ENCODE measurements at places on chromosomes 3 and 15.

GRCh38 chr3:170476291-170476690 lies 57.6 kb downstream of the CLDN11 start:
- H3K27me3 ChIP-seq = no peaks in the 10 kb centered on the region
- H3K27ac ChIP-seq = no peak overlapping the region
- no peak for DNase-seq
- peaks cover 33% of the 10 kb centered on the region for H3K4me1 ChIP-seq

DNA sequence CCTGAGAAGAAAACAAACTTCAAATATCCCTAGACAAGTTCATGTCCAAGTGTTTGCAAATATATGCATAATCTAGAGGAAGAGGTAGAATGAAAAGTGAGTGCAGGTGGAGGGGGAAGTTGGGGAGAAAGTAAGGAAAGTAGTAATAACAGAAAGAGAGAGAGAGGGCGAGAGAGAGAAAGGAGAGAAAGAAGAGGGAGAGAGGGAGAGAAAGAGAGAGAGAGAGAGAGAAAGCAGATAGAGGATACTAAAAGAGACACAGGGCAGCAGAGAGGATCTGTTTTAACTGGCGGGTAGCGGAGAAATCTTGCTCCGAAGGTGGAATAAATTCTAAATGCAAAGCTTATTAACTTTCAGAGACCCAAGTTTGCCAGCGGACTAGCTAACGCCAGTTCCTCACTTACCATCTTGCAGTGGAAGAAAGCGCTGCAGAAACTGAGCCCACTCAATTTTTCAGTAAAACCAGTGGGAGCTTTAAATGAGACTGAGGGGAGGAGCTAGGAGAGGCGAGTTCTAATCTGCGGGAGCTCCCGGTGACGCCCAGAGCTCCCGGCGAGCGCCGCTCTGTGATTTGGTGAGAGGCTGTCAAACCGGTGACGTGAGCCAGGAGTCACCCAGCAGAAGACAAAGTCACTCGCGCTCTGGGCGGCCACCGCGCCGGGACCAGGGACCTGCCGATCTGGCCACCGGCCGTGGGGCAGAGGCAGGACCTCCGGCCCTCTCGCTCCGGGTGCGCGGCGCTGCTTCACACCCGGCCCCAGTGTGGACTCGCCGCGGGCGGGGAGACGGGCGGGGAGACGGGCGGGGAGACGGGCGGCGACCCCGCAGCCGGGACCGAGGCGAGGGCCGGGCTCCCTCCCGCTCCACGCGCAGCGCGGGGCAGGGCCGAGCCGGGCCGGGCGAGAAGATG lies at the start of gene GMNC:
Gene GMNC (minus strand): TSS at position 486 of the 910 bp plus-strand sequence. CDS start 79 bp downstream, at position 407.
- H3K4me1 ChIP-seq = peaks cover 7% of the 10 kb centered on the region
- peaks cover 75% of the 10 kb centered on the region for H3K27me3 ChIP-seq
- peak within 1 kb of the TSS; percentile 79 for H3K4me3 ChIP-seq

DNA sequence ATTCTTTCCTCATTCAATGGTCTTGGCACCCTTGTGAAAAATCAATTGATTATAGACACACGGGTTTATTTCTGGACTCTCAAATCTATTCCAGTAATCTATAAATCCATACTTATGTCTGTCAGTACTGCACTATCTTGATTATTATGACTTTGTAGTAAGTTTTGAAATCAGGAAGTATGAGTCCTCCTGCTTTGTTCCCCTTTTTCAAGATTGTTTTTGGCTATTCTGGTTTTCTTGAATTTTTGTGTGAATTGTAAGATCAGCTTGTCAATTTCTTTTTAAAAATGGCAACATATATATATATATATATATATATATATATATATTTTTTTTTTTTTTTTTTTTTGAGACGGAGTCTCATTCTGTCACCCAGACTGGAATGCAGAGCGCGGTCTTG lies 32.3 kb upstream of the CFAP20DC start:
- peaks cover 4% of the 10 kb centered on the region for H3K4me1 ChIP-seq
- H3K27me3 ChIP-seq = peaks cover 32% of the 10 kb centered on the region
- DNase-seq = no peak
- H3K36me3 ChIP-seq = no peaks in the 10 kb centered on the region

DNA sequence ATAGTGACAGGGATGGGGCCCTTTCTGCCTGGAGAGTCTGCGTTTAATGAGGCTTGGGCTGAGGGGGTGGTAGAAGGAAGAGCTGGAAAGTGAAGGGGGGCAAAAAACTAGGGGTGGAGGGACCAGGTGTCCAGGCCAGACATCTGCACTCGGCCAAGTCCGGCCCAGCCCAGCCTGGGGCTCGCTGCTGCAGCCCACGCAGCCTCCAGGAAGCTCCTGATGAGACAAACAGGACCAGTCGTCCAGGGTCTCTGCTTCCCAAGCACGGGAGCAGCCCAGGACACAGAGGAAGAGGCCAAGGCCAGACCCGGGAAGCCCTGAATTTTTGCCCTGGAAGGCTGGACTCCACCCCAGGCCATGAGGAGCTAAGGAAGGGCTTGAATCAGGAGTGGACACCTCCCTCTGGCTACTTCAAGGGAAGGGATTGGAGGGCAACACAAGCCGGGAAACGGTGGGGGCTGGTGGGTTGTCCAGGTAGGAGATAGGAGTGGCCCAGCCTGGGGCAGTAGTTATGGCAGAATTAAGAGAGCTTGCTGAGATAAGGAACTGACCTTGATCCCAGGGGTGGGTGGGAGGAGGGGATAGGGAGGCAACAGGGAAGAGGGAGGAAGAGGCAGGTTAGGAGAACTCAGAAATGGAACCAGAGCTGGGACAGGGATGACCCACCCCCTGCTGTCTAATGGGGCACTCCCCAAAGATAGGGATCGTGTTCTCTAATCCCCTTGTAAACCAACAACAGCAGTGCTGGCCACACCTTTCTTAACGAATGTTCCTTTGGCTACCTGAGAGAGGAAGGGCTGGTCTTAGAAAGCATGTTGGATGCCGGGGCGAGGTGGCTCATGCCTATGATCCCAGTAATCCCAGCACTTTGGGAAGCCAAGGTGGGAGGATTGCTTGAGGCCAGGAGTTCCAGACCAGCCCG lies 89.5 kb downstream of the ANP32A start:
- no peak for DNase-seq
- H3K4me3 ChIP-seq = no peak overlapping the region
- peaks cover 4% of the 10 kb centered on the region for H3K4me1 ChIP-seq
- H3K36me3 ChIP-seq = no peaks in the 10 kb centered on the region
- no peak overlapping the region for H3K27ac ChIP-seq
- peaks cover 12% of the 10 kb centered on the region for H3K27me3 ChIP-seq

DNA sequence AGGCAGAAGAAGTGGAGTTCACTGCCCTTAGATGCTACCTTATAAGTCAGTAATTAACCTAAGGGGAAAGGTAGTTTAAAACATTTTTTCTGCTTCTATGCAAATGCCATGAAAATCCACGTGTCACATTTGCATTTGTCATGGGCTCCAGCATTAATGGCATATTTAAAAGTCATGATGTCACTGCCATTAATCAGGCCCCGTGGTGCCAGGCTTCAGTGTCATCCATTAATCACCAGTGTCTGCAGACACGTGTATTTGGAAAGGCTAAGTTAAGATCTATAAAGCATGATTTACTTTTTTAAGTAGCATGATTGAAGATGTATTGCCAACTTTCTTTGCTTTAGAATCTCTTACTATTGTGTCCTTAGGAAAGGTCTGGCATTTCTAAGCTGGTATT lies 857.8 kb downstream of the TUSC7 start:
- no peak for DNase-seq
- H3K27ac ChIP-seq = no peak overlapping the region
- H3K4me1 ChIP-seq = no peaks in the 10 kb centered on the region

DNA sequence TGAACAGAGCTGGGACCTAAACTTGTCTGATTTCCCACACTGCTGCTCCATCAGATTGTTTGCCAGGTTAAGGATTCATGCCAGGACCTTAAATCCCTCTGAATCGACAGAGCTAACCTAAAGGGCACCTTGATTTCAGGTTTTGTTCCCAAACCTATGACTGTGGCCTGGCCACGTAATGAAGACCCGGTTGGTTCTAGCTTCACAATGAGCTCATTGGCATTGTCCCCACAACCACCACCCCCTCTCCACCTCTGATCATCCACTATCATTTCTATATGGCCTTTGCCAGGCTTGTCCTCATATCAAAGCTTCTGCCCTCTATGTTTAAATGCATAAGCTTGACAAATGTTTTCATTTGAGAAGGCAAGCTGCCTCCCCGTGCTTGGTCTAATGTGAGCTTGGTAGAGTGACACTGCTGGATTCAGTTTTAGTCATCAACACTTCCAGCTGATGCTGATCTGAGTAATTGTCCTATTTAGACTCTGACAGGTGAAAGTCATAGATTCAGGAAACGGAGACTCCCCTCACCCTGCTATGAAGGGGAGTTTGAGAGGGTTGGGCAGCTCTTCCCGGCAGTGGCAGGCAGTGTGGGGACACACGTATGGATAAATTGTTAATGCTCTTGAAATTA lies 407.1 kb upstream of the CFAP20DC start:
- no peaks in the 10 kb centered on the region for H3K27me3 ChIP-seq
- H3K36me3 ChIP-seq = no peaks in the 10 kb centered on the region
- H3K4me3 ChIP-seq = no peak overlapping the region

DNA sequence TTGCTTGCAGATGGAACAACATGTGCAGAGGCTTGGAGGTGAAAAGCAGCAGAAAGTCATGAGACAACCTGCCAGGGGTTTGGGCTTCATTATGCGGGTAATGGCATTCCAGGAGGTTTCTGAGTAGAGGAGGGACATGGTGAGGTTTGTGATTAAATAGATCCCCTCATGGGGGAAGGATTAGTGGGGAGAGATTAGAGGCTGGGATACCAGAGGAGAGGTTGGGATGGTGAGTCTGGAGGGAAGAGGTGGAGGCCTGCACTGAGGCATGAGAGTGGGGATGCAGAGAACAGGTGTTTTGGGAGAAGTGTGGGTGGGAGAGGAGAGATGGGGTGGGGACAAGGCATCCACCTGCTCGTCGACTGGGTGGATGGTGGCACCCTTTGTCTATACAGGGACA lies 6.8 kb upstream of the IQSEC1 start:
- H3K4me1 ChIP-seq = peaks cover 22% of the 10 kb centered on the region
- H3K36me3 ChIP-seq = no peaks in the 10 kb centered on the region
- peaks cover 33% of the 10 kb centered on the region for H3K27me3 ChIP-seq
- no peak overlapping the region for H3K27ac ChIP-seq

DNA sequence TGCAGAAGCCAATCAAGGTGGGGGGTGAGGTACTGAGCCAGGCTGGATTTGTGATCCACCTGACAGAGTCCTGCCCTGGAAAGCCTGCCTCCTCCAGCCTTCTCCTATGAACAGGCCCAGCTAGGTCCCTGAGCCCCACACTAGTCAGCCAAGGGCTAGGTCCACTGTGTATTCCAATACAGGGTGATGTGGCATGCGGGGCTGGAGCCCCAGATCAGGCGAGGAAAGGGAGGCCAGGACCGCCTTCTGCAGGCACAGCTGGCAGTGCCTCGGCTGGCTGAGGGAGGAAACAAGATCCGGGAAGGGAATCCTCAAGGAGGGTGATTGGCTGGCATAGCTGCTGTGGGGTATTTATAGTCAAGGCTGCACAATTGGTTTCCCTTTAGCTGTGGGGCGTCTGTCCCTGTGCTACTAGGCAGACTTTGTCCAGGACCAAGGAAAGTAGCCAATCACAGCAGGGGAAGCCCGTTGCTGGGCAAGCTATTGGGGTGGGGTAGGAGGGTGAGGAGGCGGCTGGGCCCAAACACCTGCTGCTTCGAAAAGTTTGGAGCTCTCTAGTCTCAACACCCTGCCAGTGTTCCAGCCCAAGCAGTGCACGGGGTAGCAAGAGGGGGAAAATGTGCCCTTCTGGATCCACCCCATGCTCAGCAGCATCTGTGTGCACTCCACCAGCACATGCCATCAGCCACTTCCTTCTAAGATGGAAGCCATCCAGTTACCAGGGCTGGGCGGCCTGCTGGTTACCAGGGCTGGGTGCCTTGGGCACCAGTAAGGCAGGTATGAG lies 5.9 kb downstream of the KY start:
- DNase-seq = peak; percentile 69
- no peak overlapping the region for H3K27ac ChIP-seq
- no peaks in the 10 kb centered on the region for H3K36me3 ChIP-seq
- H3K27me3 ChIP-seq = peaks cover 3% of the 10 kb centered on the region
- no peak overlapping the region for H3K4me3 ChIP-seq

- H3K27me3 ChIP-seq = no peaks in the 10 kb centered on the region
- no peak for DNase-seq
- H3K4me3 ChIP-seq = no peak overlapping the region
Observed at GRCh38 chr15:77168141-77168540, 97.2 kb upstream of the TSPAN3 start.

DNA sequence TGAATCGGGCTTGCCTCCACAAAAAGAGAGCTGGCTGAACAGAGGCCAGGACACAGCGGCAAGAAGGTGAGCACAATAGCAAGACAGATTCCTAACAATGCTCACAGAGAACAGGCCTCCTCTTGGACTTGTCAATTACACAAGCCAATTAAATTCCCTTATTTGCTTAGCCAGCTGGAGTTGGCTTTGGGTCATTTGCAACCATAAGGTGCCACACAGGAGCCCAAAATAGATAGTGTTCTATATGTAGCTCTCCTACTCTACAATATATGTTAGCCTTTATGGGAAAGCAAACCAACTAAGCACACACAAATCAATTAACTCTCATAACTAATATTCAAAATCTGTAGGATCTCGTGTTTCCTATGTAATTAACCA lies 335.6 kb downstream of the FOXP1 start:
- peak overlapping the region; percentile 94 for H3K27ac ChIP-seq
- no peak for DNase-seq
- no peaks in the 10 kb centered on the region for H3K27me3 ChIP-seq
- no peaks in the 10 kb centered on the region for H3K36me3 ChIP-seq
- peaks cover 89% of the 10 kb centered on the region for H3K4me1 ChIP-seq

GRCh38 chr3:184568924-184569829 lies 7.6 kb downstream of the EPHB3 start:
- peak overlapping the region; percentile 82 for H3K27ac ChIP-seq
- H3K27me3 ChIP-seq = no peaks in the 10 kb centered on the region
- peaks cover 45% of the 10 kb centered on the region for H3K4me1 ChIP-seq
- peak; percentile 96 for DNase-seq
- H3K36me3 ChIP-seq = peaks cover 2% of the 10 kb centered on the region

GRCh38 chr15:75981149-75981815 lies 30.9 kb downstream of the NRG4 start:
- peaks cover 40% of the 10 kb centered on the region for H3K27me3 ChIP-seq
- H3K27ac ChIP-seq = no peak overlapping the region
- H3K4me3 ChIP-seq = no peak overlapping the region
- DNase-seq = no peak

DNA sequence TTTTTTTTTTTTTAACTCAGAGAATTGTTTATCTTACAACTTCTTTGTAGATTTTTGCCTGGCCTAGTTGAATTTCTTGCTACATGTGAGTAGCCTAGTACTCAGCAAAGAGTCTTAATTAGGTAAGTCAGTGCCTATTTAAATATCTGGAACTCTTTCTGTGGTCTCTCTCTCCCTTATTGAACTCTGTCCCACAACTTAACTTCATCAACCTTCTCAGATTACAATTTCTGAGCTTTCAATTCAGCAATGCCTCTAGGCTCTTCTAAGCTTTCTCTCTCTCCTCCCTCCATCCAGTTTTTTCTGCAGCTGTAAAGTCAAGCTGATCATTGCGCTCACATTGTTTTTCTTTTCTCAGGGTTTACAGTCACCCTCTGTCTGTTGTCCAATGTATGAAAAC lies 517.6 kb upstream of the ROBO1 start:
- H3K4me1 ChIP-seq = peaks cover 5% of the 10 kb centered on the region
- no peaks in the 10 kb centered on the region for H3K27me3 ChIP-seq
- DNase-seq = no peak
- no peak overlapping the region for H3K27ac ChIP-seq
- no peak overlapping the region for H3K4me3 ChIP-seq

GRCh38 chr3:44666346-44666745 lies 17.8 kb downstream of the ZNF35 start:
- peaks cover 15% of the 10 kb centered on the region for H3K36me3 ChIP-seq
- no peaks in the 10 kb centered on the region for H3K27me3 ChIP-seq
- H3K4me3 ChIP-seq = no peak overlapping the region
- no peak overlapping the region for H3K27ac ChIP-seq

- H3K27me3 ChIP-seq = no peaks in the 10 kb centered on the region
- H3K4me3 ChIP-seq = no peak overlapping the region
- peaks cover 6% of the 10 kb centered on the region for H3K4me1 ChIP-seq
- H3K36me3 ChIP-seq = no peaks in the 10 kb centered on the region
Observed at GRCh38 chr3:114860531-114860930, 286.6 kb downstream of the ZBTB20 start.

All from osteocyte (in vitro differentiated cells).